Foreskin fibroblast (primary cell): ENCODE measurements at places on chromosomes 3 and 15.
A peak's percentile ranks its signal among the peaks of the same experiment; 100 is the strongest.

DNA sequence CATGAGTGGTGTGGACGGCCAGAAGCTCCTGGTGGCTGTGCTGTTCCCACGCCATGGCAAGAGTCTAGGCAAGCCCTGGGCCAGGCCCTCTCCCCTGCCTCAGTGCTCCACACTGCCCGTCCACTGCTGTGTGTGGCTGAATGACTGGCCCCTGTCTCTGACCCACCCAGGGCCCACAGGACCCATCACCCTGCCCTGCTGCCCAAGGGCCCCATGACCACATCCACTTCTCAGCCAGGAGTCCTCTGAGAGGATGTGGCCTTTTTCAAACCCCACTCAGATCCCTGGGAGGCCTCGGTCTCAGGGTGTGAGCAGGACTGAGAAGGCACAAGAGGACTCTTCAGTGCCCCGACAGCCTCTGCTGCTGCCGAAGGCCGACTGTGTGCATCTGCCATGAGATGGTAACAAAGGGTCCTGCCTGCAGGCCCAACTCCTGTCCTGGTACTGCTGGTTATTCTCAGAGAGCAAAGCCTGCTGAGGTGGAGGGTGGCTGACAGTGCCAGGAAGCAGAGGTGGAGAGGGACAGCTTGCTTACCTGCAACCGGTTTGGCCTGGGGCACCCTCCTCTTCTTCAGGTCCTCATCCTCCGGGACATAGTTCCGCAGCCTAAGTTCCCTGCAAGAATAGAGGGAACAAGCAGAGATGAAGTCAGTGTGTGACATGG, 47.5 kb downstream of the PTH1R start:
- DNase-seq: no peak

GRCh38 chr15:37107071-37107743, 6.9 kb upstream of the MEIS2 start:
- DNase-seq: no peak

GRCh38 chr3:13266005-13266404, 154.1 kb downstream of the NUP210 start:
- DNase-seq: no peak

GRCh38 chr3:146493221-146493620, 23.9 kb upstream of the PLSCR2 start:
- peak; percentile 65 for DNase-seq

DNA sequence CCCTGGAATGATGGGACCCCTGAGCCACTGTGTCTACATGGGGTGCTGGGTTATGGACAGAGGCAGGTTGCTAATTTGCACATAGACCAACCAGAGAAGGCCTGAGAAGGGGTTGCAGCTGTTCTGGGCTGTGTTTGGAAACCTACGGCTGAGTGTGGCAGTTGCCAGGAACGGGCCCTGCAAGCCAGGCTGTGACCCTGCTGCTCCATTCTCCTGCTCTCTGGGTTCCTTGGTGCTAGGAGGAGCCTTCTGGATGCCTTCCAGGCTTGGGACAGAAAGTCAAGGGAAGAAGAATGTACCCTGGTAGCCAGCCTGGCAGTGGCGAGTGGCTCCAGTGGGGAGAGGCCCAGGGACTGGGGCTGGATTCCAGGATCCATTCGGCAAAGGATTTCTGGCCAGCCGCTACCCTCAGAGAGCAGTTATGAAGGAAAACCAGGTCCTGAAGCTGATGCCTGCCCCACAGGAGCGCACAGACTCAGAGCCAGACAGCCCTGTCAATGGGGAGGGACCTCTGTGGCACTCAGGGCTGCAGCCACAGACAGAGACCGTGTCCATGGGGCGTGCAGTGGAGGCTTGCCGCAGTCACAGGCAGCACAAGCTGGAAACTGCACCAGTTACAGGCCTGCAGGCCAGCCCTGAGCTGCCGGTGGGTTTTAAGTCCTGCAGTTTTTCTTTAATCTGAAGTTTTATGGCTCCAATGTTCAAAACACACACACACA, 55.1 kb upstream of the ACAD9 start:
- no peak for DNase-seq
